ENCODE measurements at places on chromosomes 13 and 19.

- DNase-seq = no peak
Observed at GRCh38 chr19:27672309-27673047, 1540.5 kb downstream of the UQCRFS1 start.

DNA sequence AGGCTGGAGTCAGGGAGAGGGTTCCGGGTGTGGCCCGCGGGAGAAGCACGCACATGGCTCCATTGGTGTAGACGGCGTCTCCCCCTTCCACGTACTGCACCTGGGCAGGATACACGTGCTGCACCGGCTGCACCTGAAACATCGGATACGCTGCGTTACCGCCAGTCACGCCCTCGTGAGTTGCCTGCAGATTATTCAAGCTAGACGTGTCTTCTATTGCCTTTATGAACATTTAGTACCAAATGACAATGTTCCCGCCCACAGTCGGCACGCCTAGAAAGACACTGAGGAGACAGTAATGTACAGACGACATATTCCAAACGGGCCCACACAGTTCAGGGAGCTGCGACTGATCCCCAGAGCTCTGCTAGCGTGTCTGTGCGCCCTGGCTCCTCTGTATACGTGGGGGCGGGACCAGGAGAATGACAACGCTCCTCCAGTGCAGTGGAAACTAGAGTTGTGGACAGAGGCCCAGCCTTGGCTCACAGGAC, 64.1 kb upstream of the RANBP3 start:
- DNase-seq = no peak

DNA sequence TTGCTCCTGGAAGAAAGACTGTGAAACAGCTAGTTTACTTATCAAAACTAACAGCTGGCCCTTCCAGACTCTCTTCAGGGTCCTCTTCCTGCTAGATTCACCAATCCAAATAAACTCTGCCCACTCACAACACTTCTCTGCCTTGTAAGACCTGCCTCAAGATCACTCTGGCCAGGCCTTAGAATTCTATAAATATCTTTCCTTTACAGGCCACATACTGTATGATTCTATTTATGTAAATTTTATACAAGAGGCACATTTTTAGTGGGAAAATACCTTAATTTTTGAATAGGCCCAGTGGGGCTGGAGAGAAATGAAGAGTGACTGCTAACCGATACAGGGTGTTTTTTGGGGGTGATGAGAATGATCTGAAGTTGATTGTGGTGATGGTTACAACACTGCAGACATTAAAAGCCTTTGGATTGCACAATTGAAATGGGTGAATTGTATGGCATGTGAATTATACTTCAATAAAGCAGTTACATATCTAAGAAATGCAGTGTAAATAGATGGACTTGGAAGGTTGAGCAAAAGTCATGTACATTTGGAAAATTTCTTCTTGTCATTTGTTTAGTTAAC, 141.8 kb downstream of the GPC5 start:
- no peak for DNase-seq

DNA sequence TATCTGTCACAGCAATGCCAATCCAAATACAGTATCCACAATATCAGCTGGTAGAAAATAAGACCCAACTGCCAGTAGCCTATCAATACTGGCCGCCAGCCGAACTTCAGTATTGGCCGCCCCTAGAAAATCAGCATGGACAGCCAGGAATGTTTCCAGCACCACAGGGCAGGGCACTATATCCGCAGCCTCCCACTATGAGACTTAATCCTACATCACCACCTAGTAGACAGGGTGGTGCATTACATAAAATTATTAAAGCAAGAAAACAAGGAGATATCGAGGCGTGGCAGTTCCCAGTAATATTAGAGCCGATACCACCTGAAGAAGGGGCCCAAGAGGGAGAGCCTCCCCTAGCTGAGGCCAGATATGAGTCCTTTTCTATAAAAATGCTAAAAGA, 111.3 kb downstream of the ZNF486 start:
- no peak for DNase-seq

DNA sequence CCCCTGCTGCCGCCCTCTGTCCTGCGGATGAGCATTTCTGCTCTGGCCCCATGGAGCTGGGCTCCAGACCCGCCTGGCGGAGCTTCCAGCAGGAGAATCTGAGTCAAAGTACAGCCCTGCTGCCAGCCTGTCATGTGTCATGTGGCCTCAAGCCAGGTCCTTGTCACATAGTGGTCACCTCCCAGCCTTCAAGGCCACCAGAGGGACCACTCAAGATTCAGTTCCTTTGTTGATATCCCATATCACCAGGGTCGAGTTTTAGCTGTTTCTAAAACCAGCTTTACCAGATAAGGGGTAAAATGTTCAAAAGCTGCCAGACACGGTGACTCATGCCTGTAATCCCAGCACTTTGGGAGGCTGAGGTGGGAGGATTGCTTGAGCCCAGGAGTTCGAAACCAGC, 13.4 kb downstream of the THOP1 start:
- DNase-seq = no peak

DNA sequence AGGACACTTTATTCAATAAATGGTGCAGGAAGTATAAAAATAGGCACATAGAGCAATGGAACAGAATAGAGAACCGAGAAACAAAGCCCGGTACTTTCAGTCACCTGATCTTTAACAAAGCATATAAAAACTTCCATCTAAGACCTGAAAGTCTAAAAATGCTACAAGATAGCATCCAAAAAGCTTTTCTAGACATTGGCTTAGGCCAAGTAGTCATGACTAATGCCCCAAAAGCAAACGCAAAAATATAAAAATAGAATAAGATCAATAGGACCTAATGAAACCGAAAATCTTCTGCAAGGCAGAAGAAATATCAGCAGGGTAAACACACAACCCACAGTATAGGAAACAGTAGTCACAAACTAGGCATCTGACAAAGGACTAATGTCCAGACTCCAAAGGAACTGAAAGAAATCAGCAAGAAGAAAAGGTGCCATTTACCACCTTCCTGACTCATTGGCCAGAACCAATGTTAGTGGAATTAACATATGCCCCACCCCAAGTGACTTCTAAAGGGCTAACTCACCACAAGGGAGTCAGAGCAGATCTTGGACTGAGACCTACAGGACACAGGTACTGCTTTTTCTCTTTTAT, 40.8 kb upstream of the CEACAM21 start:
- no peak for DNase-seq

DNA sequence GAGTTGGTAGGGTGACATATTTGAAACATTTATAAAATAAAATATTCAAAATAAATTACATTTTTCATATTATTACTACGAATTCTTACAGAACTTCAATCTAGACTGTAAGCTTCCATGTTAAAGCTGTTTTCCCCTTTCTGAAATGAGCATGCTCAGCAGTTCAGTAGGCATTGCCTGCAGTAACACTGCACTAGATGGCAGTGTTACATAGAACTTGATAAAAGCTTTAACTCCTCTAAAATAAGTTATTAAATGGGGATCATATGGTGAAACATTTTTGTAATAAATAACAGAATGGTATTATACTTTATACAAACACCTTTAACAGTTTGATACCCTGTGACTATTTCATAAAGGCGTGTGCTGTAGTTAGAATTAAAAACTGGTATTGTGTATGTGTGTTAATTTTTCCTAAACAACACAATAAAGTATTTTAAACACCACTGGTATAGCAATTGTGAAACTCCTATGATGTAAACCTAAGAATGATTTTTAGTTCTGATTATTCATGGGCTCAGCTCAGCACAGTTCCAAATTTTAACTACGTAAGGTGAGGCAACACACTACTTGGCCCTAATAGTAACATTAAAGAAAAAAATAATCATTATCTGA, 11.6 kb upstream of the GPR18 start:
- no peak for DNase-seq

DNA sequence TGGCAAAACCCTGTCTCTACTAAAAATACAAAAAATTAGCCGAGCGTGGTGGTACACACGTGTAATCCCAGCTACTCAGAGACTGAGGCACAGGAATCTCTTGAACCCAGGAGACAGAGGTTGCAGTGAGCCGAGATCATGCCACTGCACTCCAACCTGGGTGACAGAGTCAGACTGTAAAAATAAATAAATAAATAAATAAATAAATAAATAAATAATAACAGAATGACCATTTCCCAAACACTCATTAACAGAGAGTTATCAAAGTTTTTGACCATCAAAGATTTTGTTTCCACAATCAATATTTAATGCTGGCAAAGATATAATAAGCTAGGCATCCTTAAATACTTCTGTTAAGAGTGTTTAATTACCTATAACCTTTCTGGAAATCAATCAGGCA, 299.4 kb downstream of the KCTD12 start:
- no peak for DNase-seq

- no peak for DNase-seq
Observed at GRCh38 chr13:38213314-38213713, 136.3 kb upstream of the UFM1 start.

DNA sequence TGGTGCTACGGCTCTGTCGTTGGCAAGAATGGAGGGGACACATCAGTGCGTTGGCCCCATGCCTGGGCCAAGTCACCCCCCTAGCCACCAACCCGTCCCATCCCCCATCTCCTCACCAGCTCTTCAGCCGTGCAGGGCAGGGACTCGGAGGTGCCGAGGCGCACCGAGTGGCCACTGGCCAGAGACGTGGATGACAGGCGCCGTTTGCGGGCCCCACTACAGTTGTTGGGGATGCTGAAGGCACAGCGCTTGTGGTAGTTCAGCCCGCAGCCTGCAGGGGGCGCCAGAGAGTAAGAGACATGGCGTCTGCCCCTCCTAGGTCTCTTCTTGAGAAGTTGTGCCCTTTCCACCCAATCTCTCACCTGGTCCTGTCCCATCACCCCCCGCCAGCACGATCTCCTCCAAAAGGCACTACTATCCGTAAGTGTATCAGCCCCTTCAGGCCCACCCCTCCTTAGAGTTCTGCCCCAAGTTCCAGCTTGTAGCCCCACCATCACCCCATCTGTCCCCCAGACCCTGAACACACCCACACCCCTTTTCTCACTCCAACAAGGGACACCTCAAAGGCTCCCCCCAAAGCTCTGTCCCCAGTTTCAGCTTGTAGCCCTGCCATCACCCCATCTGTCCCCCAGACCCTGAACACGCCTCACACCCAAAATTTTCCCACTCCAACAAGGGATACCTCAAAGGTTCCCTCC, 12.4 kb downstream of the PRKD2 start:
- DNase-seq = peak; percentile 73

DNA sequence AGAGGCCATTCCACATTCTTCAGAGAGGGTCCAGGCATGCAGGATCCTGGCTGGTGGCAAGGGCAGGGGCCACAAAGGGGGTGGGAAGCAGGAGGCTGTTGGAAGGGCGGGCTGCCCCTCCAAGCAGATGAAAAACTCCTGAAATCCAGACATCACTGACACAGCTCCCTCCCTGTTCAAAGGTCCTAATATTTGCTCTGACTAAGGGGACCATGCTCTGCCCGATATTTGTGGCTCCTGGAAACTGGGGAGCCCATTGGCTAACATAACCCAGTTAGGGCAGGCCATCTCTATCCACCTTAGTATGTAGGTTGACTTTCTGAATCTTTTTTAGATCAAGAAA, 3.3 kb upstream of the CDX2 start:
- no peak for DNase-seq

DNA sequence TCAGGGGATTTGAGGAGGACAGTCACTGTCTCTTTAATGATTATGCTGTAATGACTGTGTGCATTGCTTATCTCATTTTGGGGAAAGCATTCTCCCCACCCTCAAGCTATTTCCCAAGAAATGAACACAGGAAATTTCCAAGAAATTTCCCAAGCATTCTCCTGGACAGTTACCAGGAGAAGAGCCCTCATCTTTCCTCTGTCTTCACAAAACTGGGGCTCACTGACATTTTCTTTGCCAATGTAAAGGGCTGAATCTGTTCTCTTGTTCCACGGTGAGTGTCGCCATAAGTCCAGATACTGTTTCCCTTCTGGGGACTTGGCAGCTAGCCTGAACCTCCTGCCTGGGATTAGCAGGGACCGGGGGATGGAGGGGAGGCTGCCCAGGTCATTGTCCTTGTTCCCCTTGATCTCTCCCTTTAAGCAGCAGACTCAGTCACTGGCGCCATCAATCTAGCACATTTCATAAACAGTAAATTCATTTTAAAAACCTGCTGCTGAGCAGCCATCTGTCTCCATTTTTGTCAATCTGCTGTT, 172.8 kb downstream of the DNAJC15 start:
- DNase-seq = no peak

DNA sequence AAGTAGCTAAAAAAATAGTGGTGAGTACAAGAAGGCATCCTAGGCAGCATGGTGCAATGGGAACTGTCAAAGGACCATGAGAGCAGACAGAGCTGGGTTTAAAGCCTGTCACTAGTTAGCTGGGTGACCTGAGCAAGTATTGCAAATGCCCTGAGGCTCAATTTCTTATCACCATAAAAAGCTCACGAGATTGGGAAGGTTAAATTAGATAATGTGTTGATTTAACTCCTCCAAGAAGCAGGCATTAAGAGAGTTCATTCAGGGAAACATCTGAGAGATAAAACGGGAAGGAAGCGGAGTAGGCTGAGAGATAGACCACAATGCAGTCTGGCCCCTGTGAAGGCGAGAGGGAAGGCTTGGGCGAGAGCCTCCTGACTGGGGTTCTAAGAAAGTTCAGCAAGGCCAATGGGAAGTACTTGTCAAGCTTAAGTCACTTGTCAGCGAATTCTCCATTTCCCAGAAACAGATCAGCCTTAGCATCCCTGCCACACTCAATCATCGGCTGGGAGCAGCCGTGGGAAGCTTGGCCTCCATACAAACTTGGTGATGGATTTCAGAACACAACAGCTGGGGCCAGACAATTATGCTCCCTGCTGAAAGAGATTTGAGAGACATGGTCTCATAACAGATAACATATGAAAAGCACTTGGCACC, 105.5 kb downstream of the POU4F1 start:
- DNase-seq = no peak

GRCh38 chr13:95660981-95661581, 15.9 kb upstream of the DNAJC3 start:
- DNase-seq = no peak

All from stimulated activated CD4-positive, alpha-beta T cell treated with anti-CD3 and anti-CD28 coated beads, Interleukin-15, amount 100 ng/mL, for 1 hour (primary cell).